Osteoblast (primary cell): ENCODE measurements at places on chromosomes 1 and 21. TPM values are rescaled to one million over a fixed set of nuclear protein-coding genes. Genes with fewer than 3 reads are reported as not detected.

Gene FCRL5
- total RNA-seq, result under 0.01 TPM in 1 of 2 replicates, not detected in the other

Gene CSF3R
- total RNA-seq, result not detected in 2 replicates

Gene KCNK2
- total RNA-seq, result 86.9 and 161 TPM in 2 replicates

Gene SPSB1
- 14.7 and 23.2 TPM in 2 replicates for total RNA-seq

Gene VCAM1
- 382 and 511 TPM in 2 replicates for total RNA-seq

Gene PLPP3
- 243 and 286 TPM in 2 replicates for total RNA-seq

Gene TEX38
- 0.29 TPM in 1 of 2 replicates, not detected in the other for total RNA-seq

Gene SPRR2A
- not detected in 2 replicates for total RNA-seq

Gene PGLYRP3
- not detected in 2 replicates for total RNA-seq

Gene KIF17
- 0.29 and 0.36 TPM in 2 replicates for total RNA-seq

Gene HP1BP3
- 249 and 267 TPM in 2 replicates for total RNA-seq

Gene RNF186
- total RNA-seq, result not detected in 2 replicates

Gene LRRN2
- total RNA-seq, result under 0.01 TPM in 1 of 2 replicates, not detected in the other

Gene CR1L
- not detected in 2 replicates for total RNA-seq

Gene TEKT2
- total RNA-seq, result 0.29 TPM in 1 of 2 replicates, not detected in the other

Gene TINAGL1
- total RNA-seq, result 31.5 and 50.3 TPM in 2 replicates

Gene WDR64
- not detected in 2 replicates for total RNA-seq

Gene BARHL2
- total RNA-seq, result not detected in 2 replicates

Gene INKA2
- total RNA-seq, result 3.5 and 3.6 TPM in 2 replicates
